B cell (primary cell): ENCODE measurements at places on chromosomes 1 and 21.

- H3K4me1 ChIP-seq, result no peaks in the 10 kb centered on the region
- no peaks in the 10 kb centered on the region for H3K27me3 ChIP-seq
- DNase-seq, result no peak
- H3K36me3 ChIP-seq, result no peaks in the 10 kb centered on the region
- no peak overlapping the region for H3K4me3 ChIP-seq
Measured at GRCh38 chr1:246001142-246001836, 505.8 kb downstream of the SMYD3 start.

GRCh38 chr1:55441489-55441888 lies 226.3 kb upstream of the USP24 start:
- H3K27me3 ChIP-seq, result no peaks in the 10 kb centered on the region
- DNase-seq, result no peak
- no peak overlapping the region for H3K27ac ChIP-seq
- no peak overlapping the region for H3K4me3 ChIP-seq

- peak; percentile 25 for DNase-seq
- no peaks in the 10 kb centered on the region for H3K36me3 ChIP-seq
- no peak overlapping the region for H3K4me3 ChIP-seq
- H3K27ac ChIP-seq, result no peak overlapping the region
- no peaks in the 10 kb centered on the region for H3K27me3 ChIP-seq
Measured at GRCh38 chr1:227449051-227449450, 114.3 kb upstream of the ZNF678 start.

DNA sequence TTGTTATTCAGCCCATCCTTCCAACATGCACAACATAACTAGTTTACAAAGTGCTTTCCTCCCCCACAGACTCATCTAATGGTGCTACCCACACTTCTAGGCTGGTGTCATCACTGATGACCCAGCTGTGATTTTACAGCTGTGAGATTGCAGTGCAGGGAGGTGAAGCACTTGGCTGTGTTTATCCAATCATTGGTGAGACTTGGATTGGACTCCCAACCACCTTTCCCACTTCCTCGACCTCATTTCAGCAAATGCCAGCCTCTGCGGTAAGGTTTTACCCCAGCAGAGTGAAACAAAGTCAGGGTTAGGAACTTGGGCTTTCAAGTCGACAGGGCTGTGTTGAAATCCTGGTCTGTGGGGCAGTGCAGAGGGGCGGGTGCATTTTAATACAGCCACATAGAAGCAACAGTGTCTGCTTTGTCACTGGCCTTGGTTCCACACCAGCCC lies 22.1 kb downstream of the ECHDC2 start:
- DNase-seq, result no peak
- H3K27ac ChIP-seq, result no peak overlapping the region
- H3K27me3 ChIP-seq, result no peaks in the 10 kb centered on the region
- no peak overlapping the region for H3K4me3 ChIP-seq

DNA sequence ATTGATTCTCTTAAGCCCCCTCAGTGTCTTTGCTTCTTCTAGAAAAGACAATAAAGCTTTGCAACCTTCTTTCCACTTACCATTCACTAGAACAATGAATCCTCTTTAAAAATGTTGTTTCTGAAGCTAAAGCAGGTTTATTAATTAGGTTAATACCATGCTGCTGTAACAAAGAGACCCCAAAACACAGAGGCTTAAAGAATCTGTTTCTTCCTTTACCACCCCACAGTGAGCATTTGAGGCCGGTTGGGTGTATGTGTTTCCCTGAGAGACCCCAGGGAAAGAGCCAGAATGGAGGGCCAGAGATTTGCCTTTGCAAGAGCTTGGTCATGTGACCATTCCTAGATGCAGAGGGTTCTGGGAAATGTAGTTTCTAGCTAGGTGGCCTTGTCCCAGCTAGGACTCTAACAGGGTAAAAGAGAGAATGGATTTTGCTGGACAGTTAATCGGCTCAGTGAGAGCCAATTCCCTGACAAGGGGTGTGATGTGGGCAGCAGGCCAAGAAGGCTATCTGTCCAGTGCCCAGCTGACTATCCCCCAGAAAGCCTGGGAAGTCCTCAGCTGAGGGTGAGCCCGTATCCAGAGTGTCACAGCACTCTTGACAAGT lies 191.8 kb upstream of the TMEM51 start:
- H3K36me3 ChIP-seq, result no peaks in the 10 kb centered on the region
- H3K4me1 ChIP-seq, result no peaks in the 10 kb centered on the region
- H3K27ac ChIP-seq, result no peak overlapping the region
- no peak for DNase-seq
- H3K27me3 ChIP-seq, result no peaks in the 10 kb centered on the region
- H3K4me3 ChIP-seq, result no peak overlapping the region

DNA sequence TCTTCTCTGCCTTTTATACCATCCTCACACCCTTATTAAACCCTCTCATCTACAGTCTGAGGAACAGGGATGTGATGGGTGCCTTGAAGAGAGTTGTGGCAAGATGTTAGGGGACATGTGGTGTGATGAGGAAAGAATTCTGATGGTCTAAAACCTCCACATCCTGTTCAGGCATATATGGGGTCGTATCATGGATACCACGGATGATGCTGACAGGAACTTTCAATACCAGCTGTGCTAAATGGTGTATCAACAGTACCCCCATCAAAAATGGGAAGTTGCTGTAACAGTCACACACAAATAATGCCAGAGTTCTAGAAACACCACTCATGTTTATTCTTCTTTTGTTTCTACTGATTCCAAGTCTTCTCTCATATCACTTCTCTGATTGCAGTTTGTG lies 12.9 kb downstream of the OR2T6 start:
- H3K4me3 ChIP-seq, result no peak overlapping the region
- no peak overlapping the region for H3K27ac ChIP-seq
- no peaks in the 10 kb centered on the region for H3K4me1 ChIP-seq
- no peak for DNase-seq
- peaks cover 2% of the 10 kb centered on the region for H3K27me3 ChIP-seq

DNA sequence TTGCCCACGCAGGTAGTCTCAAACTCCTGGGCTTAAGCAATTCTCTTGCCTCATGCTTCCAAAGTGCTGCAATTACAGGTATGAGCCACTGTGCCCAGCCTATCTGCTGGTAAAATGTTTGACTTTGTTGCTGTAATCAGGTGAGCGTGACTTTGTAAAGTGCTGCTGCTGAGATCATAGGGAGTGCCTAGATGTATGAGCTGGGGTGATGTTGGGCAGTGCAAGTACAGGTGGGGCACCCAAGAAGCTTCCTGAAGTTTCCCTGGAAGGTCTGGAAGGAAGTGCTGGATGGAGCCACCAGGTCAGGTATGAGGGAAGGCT lies 43.1 kb downstream of the KIF21B start:
- no peak overlapping the region for H3K4me3 ChIP-seq
- no peak overlapping the region for H3K27ac ChIP-seq
- H3K36me3 ChIP-seq, result peaks cover 7% of the 10 kb centered on the region
- H3K27me3 ChIP-seq, result no peaks in the 10 kb centered on the region
- DNase-seq, result no peak
- no peaks in the 10 kb centered on the region for H3K4me1 ChIP-seq

DNA sequence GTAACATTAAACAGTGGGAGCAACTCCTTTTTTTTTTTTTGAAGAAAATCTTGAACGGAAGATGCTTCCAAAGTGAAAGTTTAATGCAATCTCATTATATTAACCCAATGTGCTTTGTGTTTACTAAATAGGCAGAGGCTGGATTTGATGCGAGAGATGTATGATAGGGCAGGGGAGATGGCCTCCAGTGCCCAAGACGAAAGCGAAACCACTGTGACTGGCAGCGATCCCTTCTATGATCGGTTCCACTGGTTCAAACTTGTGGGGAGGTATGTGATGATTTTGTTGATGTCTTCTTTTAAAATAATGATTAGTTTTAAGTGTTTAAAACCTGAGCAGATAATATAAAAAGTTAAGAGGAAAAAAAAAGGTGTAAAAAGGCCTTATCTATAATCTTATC lies 74.2 kb upstream of the PGD start:
- no peak overlapping the region for H3K4me3 ChIP-seq
- DNase-seq, result no peak

GRCh38 chr1:56469640-56470371 lies 109.6 kb downstream of the PLPP3 start:
- no peaks in the 10 kb centered on the region for H3K27me3 ChIP-seq
- no peak for DNase-seq
- no peaks in the 10 kb centered on the region for H3K36me3 ChIP-seq
- peaks cover 42% of the 10 kb centered on the region for H3K4me1 ChIP-seq

- no peaks in the 10 kb centered on the region for H3K36me3 ChIP-seq
- H3K27me3 ChIP-seq, result no peaks in the 10 kb centered on the region
- peaks cover 22% of the 10 kb centered on the region for H3K4me1 ChIP-seq
Measured at GRCh38 chr1:205476648-205477047, 20.8 kb upstream of the BLACAT1 start.

DNA sequence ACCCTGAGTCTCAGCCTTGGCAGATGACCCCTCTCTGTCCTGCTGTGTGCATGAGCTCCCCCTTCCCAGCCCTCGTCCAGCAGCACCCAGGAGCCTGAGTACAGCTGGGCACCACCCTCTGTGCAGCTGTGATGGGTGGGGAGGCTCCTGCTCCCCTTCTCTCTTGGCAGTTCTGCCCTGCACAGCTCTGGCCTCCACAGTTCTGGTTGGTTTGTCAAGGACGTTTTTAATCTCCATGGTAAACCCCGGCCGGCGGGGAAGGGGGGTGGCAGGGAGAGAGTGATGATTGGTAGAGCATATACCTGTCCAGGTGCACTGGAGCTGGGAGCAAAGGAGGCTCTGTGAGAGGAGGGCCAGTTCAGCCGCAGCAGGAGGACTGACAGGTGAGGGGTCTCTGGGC lies at the start of gene CLCNKA:
TSS of gene CLCNKA (plus strand) at position 356 of the 400 bp plus-strand sequence. CDS start 584 bp downstream, outside the sequence.
- H3K4me1 ChIP-seq, result no peaks in the 10 kb centered on the region
- no peaks in the 10 kb centered on the region for H3K27me3 ChIP-seq
- no peak within 1 kb of the TSS for H3K4me3 ChIP-seq
- no peak within 1 kb of the TSS for H3K27ac ChIP-seq
- no peak for DNase-seq
- H3K36me3 ChIP-seq, result no peaks in the 10 kb centered on the region

- peaks cover 15% of the 10 kb centered on the region for H3K4me1 ChIP-seq
- no peak for DNase-seq
- H3K4me3 ChIP-seq, result no peak overlapping the region
Measured at GRCh38 chr1:103109311-103109920, 1.1 kb upstream of the COL11A1 start.

- H3K4me1 ChIP-seq, result peaks cover 8% of the 10 kb centered on the region
- no peak overlapping the region for H3K27ac ChIP-seq
- peak; percentile 51 for DNase-seq
- H3K4me3 ChIP-seq, result peak overlapping the region; percentile 23
- peaks cover 41% of the 10 kb centered on the region for H3K27me3 ChIP-seq
Measured at GRCh38 chr1:50332941-50333594, 90.2 kb downstream of the DMRTA2 start.

DNA sequence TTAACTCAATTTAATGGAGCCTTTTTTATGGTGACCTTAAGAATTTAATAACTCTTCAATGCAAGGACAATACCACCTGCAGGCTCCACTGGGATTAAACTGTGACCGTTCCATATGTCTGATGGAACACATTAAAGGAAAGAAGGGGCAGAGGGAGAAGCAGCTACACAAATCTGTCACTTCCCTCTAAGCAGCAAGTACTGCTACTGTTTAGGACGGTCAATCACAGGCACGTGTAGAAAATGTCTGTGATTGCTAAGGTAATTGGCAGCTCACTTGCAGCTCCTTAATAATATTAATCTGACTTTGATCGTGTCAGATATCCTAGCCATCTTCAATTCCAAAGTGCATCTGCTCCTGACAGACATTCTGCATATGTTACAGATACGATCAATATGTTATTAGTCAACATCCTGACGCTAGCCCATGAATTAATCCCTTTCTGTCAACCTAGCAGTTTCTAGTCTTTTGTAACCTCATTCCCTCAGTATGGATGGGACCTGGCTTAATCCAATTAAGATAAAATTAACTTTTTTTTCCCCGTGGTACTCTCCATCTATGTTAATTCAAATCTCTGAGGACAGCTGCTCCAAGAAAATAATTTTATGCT lies 1012.4 kb downstream of the AMY1C start:
- no peaks in the 10 kb centered on the region for H3K27me3 ChIP-seq
- no peaks in the 10 kb centered on the region for H3K36me3 ChIP-seq
- no peak overlapping the region for H3K27ac ChIP-seq
- no peak for DNase-seq
- no peak overlapping the region for H3K4me3 ChIP-seq
- peaks cover 28% of the 10 kb centered on the region for H3K4me1 ChIP-seq

- no peak within 1 kb of the TSS for H3K27ac ChIP-seq
- no peak for DNase-seq
- H3K4me1 ChIP-seq, result no peaks in the 10 kb centered on the region
- H3K36me3 ChIP-seq, result no peaks in the 10 kb centered on the region
Measured at GRCh38 chr1:152159144-152159543, at the start of gene RPTN. Gene RPTN (minus strand): TSS chr1:152159228. CDS start chr1:152157889, 1,339 bp downstream.

GRCh38 chr21:38785483-38785882 lies 20.2 kb upstream of the ETS2 start:
- H3K27me3 ChIP-seq, result peaks cover 27% of the 10 kb centered on the region
- no peak overlapping the region for H3K27ac ChIP-seq

GRCh38 chr21:35581640-35582039 lies 478.7 kb downstream of the SETD4 start:
- no peak overlapping the region for H3K27ac ChIP-seq
- H3K36me3 ChIP-seq, result no peaks in the 10 kb centered on the region
- no peaks in the 10 kb centered on the region for H3K27me3 ChIP-seq
- no peaks in the 10 kb centered on the region for H3K4me1 ChIP-seq
- no peak overlapping the region for H3K4me3 ChIP-seq

DNA sequence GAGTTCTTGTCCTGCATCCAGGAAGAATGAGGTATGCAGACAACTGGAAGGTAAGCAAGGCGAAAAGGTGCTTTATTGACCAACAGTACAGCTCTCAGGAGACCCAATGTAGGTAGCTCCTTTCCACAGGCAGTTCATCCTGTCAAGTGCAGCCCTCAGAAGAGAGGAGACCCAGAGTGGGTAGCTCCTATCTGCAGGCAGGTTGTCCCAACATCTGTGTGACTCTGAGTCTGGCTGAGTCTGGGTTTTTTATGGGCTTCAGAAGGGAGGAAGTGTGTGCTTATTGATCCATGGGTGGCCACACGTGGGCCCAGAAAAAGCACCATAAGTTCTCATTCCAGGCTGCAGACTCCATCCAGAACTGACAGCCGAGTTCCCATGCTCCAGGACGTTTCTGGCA lies 34.0 kb downstream of the ZNF691 start:
- no peak overlapping the region for H3K4me3 ChIP-seq
- no peaks in the 10 kb centered on the region for H3K4me1 ChIP-seq
- no peak overlapping the region for H3K27ac ChIP-seq
- no peaks in the 10 kb centered on the region for H3K27me3 ChIP-seq
- no peak for DNase-seq
- H3K36me3 ChIP-seq, result no peaks in the 10 kb centered on the region

- H3K4me3 ChIP-seq, result no peak within 1 kb of the TSS
- DNase-seq, result no peak
- H3K36me3 ChIP-seq, result no peaks in the 10 kb centered on the region
- H3K4me1 ChIP-seq, result peaks cover 10% of the 10 kb centered on the region
Measured at GRCh38 chr1:146021622-146022402, at the start of gene HJV. Gene HJV (minus strand): TSS chr1:146021735. CDS start chr1:146020231, 1,504 bp downstream.

DNA sequence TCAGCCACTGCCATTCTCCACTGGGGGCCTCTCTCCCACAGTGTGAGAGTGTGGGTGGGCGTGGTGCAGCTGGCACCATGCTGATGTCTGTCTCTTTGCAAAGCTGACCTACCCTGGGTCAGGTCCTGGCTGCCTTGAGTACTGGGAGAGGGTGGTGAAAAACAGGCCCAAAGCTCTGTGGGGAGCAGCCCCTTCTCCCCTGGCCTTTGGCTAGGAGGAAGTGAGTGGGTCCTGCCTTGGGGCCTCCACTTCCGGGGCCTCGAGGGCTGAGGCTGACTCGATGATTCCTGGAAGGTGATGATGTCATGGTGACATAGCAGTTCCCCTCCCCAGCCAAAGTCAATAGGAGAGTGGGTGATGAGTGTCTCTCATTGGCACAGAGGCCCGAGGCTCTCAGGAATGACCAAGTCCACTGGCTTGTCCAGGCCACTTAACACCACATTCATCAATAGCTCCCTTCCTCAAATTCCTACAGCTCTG lies 53.0 kb downstream of the IER5 start:
- H3K4me3 ChIP-seq, result no peak overlapping the region
- peak; percentile 33 for DNase-seq
- H3K27ac ChIP-seq, result no peak overlapping the region
- no peaks in the 10 kb centered on the region for H3K27me3 ChIP-seq
- peaks cover 50% of the 10 kb centered on the region for H3K4me1 ChIP-seq
- no peaks in the 10 kb centered on the region for H3K36me3 ChIP-seq
